ENCODE measurements at places on chromosomes 2 and 18.

DNA sequence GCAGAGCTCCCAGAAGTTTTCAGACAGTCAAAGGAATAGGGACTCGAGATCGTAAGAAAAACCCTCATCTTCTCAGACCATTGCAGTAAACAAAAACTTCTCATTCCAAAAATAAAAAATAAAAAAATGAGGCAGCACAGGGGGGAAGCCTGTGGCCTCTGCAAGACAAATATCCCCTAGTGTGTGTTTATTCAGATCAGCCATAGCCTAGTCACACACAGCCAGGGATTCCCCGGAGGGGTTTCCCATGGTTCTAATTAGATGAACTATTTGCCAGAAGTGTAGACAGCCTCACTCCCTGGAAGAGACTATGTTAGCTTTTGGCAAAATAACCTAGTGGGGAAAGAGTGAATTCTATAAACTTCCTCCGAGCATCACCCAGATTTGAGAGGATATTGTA is 122.9 kb upstream of the KLF7 start:
- DNase-seq, result no peak

DNA sequence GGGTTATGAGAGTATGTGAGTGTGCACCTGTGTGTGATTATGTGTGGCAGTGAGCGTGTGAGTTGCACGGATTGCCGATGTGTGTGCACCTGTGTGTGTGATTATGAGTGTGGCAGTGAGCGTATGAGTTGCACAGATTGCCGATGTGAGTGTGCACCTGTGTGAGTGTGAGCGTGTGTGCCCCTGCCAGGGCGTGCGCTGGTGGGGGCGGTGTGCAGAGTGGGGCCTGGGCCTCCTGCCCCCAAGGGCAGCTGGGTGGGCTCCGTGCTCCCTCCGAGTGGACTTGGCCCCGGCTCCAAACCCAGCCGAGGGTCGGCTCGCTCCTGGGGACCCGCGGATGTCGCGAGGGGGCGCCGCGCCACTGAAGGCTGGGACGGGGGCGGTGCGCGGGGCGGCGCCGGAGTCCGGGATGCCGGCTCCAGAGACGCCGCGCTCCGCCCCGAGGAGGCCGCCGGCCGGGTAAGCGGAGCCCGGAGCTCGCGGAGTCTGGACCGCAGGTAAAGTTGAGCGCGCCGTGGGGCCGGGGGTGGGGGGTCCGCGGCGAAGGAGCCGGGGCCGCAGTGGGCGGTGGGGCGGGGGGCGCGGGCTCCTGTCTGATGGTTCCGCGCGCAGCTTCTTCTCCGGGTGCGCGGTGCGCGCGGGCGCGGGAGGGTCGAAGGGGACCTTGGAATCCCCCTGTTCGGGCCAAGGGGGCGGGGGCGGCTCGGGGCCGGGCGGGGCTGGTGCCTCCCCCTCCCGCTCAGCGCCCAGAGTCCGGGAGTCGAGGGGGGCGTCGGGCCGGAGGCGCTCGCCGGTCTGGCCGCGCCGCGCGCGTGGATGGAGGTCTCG is at the start of gene KCNG2:
Gene KCNG2, plus strand, starts transcription at position 421 of the 828 bp plus-strand sequence. CDS start 65,730 bp downstream, outside the sequence.
- no peak for DNase-seq

DNA sequence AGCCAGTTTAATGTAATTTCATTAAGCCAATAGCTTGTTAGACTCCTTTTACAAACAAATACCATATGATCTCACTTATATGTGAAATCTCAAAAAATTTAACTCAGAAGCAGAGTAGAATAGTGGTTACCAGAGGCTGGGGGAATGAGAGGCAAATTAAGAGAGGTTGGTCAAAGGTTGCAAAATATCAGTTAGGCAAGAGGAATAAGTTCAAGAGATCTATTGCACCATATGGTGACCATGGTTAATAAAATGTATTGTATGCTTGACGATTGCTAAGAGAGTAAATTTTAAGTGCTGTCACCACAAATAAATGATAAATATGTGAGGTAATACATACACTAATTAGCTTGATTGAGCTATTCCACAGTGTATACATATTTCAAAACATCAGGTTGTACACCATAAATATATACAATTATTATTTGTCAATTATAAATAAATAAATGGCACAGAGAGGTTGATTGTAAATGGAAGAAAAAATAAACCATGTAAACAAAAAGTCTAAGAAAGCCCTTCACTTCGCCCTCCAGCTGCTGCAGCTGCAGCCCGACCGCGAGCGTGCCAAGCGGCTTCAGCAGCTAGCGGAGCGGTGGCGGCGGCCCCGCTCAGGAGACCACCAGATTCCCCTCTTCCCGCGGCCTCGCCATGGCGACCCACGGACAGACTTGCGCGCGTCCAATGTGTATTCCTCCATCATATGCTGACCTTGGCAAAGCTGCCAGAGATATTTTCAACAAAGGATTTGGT is 23.0 kb upstream of the ACTR2 start:
- DNase-seq, result peak; percentile 2

- no peak for DNase-seq
These were observed 287.4 kb upstream of the HDAC4 start for GRCh38 chr2:239688122-239688681.

DNA sequence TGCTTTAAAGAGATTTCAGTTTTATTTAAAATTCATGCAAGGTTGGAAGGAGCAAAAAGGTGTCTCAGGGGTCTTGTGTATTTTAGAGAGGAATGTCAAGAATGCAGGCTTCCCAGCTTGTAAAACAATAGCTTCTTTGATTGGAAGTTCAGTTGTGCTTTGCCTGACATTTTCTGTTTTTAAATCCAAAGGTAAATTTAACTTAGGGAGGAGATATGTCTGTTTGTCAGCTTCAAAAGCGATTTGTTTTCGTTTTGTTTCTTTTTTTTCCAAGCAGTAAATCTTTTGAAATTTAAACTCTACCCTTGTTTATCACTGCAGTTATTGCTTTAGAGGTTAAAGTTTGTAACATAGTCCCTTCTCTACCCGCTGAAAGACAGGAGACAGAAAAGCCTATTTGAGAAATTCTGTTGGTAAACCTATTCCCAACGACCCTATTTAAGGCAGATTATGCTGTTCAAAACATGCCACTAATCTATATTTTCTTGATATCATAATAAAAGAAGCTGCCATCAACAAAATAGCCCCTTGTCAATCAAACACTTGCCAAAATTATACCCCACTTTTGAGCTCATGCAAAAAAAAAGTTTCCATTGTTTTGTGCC is 639.6 kb downstream of the IRS1 start:
- DNase-seq, result no peak

DNA sequence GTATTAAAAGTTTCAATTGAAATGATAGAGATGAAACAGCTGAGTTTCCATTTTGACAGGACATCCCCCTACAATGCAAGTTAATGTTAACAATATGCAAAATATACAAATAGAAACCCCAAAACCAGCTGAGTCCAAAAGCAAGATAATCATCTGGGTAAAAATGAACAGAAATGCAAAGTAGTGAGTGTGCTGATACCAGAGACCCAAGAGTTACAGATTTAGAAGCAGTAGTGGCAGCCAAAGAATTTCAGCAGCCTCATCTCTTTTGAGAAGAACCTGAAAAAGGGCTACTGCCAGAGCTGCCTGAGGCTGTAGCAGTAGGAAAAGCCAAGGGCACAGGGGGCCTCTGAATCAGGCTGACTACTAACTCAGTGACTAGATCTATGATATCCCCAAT is 82.6 kb downstream of the THADA start:
- no peak for DNase-seq

DNA sequence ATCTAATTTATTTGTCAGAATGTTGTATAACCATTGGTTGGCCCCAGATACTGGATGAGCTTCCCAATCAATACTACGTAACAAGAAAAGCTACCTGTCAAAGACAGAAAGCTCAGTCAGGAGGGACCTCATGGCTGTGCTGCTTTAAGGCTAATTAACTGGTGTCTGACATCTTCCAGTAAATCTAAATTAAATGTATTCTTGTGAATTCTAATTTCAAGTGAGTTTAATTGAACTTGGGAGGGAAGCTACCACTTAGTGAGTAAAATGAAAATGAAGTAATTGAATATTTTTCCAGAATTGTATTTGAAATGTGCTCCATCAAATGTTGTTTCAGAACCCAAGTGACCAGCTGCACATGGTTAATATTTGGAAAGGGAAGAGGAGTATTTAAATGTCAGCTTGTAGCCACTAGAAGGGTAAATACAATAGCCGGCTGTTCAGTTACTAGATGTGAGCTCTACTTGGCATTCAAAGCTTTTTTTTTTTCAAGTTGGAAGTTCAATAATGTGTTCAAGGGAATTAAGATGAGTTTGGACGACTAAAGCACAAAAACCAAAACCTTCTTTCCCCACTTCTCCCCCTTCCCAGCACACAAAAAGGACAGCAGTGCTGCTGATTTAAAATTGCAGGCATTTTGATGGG is 62.0 kb downstream of the GPR39 start:
- DNase-seq, result no peak

- no peak for DNase-seq
These were observed 282.2 kb downstream of the EXOC6B start for GRCh38 chr2:72543497-72544216.

DNA sequence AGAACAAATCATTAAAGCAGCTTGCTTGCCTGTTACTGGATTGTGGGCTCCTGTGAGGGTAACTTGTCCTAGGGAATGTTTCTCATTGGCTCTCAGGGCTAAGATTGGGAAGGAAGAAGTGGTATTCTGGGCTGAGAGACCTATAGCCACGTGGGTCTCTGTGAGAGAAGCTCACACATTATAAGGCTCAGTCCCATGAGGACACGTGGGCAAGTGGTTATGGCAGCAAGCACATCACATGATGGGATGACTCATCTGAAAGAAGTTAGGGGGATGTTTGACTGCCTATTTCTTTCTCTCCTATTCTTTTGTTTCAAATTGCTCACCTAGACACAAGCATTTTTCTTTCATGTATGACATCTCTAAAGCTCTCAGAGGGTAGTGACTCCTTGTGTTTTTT is 418.0 kb upstream of the ST6GAL2 start:
- no peak for DNase-seq

- DNase-seq, result no peak
These were observed 9.0 kb downstream of the TMEM247 start for GRCh38 chr2:46488389-46488788.

DNA sequence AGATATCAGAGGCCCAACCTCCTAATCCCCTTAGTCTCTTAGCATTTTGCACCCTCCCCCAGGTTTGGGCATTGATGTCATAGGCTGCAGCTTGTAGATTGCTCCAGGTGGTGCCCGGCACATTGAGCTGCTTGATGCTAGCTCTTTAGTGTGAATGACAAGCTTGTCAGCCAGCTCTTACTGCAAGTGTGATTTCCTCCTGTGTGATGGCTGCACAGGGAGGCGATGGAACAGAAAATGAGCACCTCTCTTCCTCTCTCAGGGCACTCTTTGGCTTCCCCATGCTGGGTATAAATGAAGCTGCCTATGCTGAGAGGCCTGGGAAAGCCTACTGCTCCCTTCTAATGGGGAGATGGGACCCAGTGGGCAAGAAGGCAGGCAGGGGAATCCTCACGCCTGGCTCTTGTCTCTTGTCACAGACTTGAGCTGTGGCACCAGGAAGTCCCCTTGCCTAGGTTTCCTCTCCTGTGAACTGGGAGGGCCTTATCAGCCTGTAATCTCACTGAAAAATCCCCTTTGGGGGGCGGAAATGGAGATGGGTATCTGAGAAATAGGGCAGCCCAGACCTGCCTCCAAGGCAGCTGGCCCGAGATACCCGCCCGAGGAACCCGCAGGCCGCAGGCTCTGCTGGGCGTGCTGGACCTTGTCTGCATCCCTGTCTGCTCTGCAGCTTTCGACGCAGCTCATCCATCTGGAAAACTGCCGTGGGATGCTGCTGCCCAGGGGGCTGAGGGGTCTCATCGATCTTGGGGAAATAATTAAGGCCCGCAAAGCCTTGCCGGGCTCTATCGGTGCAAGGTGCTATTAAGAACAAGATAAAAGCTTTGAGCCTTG is 163.5 kb upstream of the CXCR4 start:
- DNase-seq, result no peak

- DNase-seq, result no peak
These were observed 87.3 kb downstream of the LRRTM4 start for GRCh38 chr2:77434880-77435279.

- DNase-seq, result no peak
These were observed 81.6 kb downstream of the SH3RF3 start for GRCh38 chr2:109210431-109211200.

- no peak for DNase-seq
These were observed 48.7 kb downstream of the ATIC start for GRCh38 chr2:215360596-215360995.

DNA sequence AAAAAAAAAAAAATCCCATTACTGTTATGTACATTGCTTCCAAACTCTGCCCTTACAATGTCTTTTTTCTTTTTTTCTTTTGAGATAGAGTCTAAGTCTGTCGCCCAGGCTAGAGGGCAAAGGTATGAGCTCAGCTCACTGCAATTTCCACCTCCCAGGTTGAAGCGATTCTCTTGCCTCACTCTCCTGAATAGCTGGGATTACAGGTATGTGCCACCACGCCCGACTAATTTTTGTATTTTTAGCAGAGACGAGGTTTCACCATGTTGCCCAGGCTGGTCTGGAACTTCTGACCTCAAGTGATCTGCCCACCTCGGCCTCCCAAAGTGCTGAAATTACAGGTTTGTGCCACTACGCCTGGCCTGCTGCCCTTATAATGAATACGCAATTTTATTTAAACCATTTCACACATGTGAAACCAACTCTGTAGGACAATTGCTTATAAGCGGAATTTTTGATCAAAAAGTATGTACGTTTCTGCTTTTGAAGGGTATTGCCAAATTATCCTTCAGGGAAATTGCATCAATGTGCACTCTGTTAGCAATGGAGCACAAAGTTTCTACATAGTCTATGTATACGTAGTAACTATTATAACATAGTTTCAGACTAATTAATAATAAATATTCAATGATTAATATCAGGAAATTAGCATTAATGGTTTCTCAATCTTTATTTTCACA is 55.7 kb upstream of the ACTR3 start:
- no peak for DNase-seq

- no peak for DNase-seq
These were observed 155.9 kb downstream of the ESCO1 start for GRCh38 chr18:21444465-21445212.

- no peak for DNase-seq
These were observed 464.9 kb downstream of the PARD3B start for GRCh38 chr2:205010196-205010595.

GRCh38 chr18:8816816-8817215 is 111.5 kb downstream of the MTCL1 start:
- no peak for DNase-seq

DNA sequence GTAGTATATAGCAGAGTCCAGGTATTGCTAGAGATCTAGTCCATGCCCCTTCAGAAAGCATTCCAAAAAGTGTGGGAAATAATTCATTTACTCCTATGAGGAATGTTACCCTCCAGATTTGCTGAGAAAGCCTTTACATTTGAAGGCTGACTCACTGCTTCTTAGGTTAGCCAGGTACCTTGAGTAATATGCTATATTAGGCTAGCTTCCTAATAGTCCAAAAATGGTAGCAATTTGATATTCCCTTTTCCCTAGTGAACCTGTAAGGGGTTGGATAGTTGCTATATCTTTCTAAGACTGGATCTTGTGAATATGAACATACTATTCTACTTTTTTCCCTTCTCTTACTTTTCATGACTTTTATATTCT is 63.6 kb downstream of the SPOPL start:
- DNase-seq, result no peak

DNA sequence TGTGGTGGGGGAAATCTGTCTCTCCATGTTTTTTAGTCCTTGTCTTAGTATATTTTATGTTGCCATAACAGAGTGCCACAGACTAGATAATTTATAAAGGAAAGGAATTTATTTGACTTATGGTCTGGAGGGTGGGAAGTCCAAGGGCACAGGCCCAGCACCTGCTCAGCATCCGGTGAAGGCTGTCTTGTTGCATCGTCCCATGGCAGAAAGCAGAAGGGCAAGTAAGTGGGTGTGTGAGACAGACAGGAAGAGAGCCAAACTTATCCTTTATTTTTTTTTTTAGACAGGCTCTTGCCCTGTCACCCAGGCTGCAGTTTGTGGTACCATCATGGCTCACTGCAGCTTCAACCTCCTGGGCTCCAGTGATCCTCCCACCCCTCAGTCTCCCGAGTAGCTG is 98.1 kb downstream of the HS1BP3 start:
- no peak for DNase-seq
